ENCODE measurements at places on chromosomes 13 and 19.

- DNase-seq = no peak
Observed at GRCh38 chr19:1210227-1210538, 4.6 kb downstream of the STK11 start.

- no peak for DNase-seq
Observed at GRCh38 chr19:33684538-33685232, 62.9 kb downstream of the CHST8 start.

DNA sequence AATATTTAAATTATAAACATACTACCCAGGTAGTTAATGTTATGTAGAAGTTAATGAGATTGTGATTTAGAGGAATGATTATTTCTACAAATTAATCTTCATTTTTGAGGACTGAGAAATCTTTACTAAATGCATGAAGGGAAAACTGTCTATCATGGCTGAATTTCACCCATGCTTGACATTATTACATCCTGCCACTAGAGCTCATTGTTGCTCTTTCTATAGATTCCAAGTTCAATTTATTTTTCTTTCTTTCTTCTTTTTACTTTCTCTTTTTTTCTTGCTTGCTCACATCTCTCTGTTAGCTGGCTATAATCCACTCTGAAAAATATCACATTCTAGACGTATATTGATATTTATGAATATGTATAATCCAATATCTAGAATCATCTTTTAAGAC is 505.0 kb upstream of the KLHL1 start:
- DNase-seq = no peak

DNA sequence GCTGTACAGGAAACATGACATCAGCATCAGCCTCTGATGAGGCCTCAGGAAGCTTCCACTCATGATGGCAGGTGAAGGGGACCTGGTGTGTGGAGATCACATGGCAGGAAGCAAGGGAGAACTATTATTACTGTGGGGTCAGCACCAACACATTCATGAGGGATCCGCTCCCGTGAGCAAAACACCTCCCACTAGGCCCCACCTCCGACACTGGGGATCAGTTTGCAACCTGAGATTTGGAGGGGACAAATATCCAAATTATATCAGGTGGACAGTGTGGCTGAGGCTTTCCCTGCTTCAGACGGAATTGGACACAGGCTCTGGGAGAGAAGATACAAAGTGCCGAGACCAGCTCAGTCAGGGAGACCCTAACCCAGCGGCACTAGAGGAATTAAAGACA is 5.7 kb upstream of the ZNF792 start:
- DNase-seq = no peak

GRCh38 chr13:111120422-111120821 is 5.3 kb downstream of the ARHGEF7 start:
- DNase-seq = no peak

DNA sequence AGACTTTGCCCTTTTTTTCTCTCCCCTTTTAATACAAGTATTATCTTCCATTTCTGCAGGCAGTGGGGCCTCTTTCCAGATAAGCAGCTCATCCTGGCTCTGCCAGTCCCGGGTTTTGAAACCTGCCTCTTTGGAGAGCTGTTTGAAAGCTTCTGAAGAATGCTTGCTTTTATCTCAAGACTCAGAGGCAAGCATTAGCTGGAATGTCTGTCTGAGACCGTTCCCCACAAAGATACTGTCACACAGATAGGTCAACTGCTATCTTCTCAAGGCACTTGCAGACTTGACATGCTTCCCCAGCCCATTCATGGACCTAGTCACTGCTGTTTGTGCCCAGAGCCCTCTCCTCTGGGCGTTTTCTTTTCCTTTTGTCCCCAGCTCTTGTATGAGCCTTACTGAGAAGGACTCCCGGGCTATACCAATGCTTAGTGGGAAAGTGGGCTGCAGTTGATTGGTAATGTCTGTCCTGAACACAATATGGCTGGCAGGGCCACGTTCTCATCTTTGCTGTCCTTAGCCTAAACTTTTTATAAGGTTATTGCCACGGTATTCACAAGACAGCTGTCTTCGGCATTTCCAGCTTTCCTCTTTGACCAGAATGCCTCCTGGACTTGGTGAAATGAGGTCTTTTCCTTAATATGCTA is 13.4 kb downstream of the SERP2 start:
- DNase-seq = no peak

- DNase-seq = no peak
Observed at GRCh38 chr13:102770435-102770834, 3.2 kb downstream of the TEX30 start.

DNA sequence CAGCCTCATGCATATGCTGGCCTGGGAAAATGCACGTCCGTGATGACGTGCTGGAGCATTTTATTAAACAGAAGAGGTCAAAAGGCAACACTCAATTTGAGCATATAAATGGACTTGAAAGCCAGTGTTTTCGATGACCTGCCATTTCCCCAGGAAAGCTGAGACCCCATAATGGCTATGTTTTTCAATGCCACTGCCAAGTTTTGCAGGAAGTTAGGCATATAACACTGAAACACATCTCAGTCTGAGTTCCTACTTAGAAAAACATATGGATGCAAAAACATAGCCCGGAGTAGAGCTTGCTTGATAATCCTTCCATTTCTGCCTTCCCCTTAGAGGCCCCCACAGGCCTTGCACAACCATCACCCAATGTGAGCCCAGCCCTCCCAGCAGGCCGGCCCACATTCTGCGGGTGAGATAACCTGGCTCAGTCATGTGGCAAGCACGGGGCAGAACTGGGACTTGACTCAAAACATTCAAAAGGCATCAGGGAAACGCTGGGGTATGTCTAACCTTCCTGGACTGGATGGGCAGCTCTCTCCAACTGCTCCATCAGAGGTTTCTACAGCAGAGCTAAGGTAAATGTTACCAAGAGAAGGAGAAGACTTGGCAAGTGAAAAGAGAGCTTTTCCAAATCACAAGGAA is 24.9 kb downstream of the EPS15L1 start:
- no peak for DNase-seq

GRCh38 chr19:57850553-57851017 is 926 bp downstream of the ZNF587 start:
- DNase-seq = no peak

DNA sequence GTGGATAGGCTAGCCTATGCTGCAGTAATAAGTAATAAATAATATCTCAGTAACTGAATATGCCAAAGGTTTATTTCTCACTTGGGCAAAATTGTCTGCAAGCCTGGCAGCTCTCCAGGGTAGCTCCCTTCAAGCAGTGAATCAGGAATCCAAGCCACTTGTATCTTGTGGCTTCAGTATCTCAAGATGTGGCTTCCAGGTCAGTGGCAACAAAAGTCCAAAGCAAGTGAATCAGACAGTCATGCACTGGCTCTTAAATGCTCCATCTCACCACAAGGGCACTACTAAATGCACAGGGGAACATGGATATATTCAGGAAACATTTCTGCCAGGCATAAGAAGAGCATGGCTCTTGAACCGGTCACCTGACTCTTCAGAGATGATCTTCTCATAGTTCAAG is 126.3 kb downstream of the KCTD12 start:
- no peak for DNase-seq

GRCh38 chr13:106859533-106859904 is 291.6 kb upstream of the ARGLU1 start:
- no peak for DNase-seq

DNA sequence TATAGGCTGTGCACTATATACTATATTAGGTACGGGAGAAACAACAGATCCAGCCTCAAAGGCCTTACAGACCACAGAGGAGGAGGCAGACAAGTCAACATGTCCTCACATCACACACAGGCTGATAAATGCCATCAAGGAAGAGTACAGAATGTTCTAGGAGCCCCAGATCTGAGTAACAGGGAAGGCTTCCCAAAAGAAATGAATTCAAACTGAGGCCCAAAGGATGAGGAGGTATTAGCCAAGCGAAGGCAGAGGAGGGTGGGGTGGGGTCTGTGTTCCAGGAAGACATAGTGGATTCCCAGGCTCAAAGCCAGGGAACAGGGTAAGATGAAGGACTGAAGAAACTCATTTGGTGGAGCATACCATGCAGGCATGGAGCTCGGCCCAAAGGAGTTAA is 55.1 kb downstream of the RXFP2 start:
- no peak for DNase-seq

- no peak for DNase-seq
Observed at GRCh38 chr13:92900446-92900845, 326.2 kb upstream of the GPC6 start.

GRCh38 chr19:39941615-39942365 is 7.4 kb upstream of the FCGBP start:
- DNase-seq = no peak

DNA sequence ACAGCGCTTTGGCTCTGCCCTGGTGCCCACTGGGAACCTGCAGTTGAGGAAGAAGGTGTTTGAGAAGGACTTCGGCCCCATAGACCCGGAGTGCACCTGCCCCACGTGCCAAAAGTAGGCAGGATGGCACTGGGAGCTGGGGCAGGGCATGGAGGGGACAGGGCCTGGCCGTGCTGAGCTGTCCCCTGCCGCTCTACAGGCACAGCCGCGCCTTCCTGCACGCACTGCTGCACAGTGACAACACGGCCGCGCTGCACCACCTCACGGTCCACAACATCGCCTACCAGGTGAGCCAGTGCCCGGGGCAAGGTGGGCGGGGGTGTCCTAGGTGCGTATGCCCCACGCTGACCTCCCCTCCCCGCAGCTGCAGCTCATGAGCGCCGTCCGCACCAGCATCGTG is 5.1 kb upstream of the DNM2 start:
- no peak for DNase-seq

DNA sequence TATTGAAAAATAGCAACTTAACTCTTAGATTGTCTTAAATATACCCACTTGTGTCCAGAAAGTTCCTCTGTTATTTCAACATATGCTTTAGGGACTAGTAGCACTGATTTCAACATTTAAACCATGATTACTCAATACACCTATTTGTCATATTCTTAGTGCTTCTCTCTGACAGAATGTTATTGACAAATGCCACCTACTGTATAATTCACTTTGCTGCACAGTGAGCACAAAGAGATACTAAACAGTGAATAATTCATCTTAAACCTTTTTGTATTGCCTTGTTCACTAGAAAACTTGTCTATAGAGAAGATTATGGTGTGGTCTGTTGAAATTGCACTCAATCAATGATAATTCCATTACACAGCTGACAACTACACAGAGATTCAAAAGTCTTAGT is 692.6 kb downstream of the PCDH17 start:
- DNase-seq = no peak

- peak; percentile 47 for DNase-seq
Observed at GRCh38 chr19:9586764-9587163, 2.5 kb upstream of the ZNF121 start.

GRCh38 chr13:30112602-30113435 is 194.5 kb downstream of the KATNAL1 start:
- peak; percentile 75 for DNase-seq

DNA sequence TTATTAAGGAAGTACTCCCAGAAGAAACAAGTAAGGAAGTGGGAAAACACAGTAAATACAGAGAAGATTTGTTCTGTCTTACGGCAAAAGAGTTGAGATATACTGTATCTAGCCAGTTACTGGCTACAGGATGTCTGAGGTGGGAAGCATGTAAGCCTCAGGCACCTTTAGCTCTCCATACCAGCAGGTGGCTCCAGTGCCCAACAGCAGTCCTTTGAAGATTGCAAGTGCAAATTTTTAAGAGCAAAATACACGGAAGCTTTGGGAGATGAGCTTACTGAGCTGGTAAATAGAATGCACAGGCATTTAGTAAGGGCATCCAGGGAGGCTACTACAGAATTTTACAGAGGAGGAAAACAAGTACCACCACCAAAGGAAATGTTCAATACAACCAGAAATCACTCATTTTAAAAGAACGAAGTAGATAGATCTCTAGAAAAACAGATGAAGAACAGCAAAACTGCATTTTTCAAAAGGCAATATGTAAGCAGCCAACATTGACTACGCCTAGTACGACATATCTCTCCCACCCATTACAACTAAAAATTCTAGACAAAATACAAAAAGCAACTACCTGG is 57.9 kb upstream of the VSTM2B start:
- peak; percentile 48 for DNase-seq

DNA sequence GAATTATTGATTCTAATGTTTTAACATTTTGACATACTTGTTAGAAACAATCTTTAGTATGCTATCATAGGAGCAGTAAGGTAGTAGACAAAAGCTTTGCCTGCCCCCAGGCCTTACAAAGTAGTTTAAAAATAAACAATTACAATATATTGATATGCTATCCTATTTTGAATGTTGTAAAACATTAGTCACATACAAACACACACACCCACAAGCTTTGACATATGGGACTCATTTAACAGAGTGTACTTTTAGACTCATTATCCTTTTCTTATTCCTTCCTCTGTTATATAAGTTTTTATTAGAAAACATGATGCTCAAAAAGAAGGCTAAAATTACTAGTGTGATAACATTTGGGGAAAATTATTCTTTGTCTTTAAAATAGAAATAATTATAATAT is 33.5 kb downstream of the UCHL3 start:
- DNase-seq = no peak

GRCh38 chr19:7441468-7442146 is 47.2 kb downstream of the PEX11G start:
- no peak for DNase-seq

DNA sequence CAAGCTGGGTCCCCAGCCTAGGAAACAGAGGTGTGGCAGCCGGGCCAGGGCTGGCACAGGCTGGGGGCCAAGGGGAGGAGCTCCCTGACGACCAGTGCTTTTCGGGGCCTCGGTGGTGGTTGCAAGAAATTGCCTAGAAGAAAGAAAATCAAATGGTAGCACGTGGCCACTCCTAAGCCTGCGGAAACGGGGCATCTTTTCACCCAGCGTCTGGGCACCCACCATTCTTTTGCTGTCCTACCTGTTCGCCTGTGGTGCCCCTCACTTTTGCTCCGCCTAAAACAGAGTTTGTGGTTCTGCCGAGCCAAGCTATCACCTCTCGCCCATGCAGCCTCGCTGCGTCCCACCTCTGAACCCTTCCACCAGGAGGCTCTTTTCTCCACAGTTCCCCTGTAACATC is 7.1 kb upstream of the KRTDAP start:
- no peak for DNase-seq

DNA sequence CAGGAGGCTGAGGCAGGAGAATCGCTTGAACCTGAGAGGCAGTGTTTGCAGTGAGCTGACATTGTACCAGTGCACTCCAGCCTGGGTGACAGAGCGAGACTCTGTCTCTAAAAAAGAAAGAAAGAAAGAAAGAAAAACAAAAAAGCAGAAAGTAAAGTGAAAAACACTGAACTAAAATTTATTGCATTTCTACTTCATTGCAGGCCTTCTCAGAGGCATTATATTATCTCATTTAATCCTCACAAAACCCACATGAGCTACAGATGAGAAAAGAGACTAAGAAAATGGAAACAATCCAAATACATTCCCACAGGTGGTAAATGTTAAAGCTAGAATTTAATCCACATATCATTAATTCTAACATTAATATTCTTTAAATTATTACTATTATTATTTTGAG is 147.2 kb upstream of the FREM2 start:
- no peak for DNase-seq

GRCh38 chr13:32107474-32107873 is 75.9 kb downstream of the FRY start:
- no peak for DNase-seq

DNA sequence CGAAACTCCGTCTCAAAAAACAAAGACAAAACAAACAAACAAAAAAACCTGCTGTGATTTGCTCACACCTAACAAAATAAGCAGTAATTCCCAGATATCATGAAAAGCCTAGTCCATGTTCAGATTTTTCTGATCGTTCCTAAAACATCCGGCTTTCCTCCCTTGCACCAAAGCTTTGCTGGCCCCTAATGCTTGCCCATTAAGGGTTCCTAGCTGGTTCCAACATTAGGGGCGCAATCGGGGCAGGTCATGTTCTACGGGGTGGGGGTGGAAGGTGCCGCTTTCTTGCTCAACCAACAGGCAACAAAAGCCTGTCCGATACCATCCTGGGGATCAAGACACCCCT is 25.5 kb upstream of the FXYD3 start:
- DNase-seq = no peak
